ENCODE measurements at places on chromosomes 6 and 20.

DNA sequence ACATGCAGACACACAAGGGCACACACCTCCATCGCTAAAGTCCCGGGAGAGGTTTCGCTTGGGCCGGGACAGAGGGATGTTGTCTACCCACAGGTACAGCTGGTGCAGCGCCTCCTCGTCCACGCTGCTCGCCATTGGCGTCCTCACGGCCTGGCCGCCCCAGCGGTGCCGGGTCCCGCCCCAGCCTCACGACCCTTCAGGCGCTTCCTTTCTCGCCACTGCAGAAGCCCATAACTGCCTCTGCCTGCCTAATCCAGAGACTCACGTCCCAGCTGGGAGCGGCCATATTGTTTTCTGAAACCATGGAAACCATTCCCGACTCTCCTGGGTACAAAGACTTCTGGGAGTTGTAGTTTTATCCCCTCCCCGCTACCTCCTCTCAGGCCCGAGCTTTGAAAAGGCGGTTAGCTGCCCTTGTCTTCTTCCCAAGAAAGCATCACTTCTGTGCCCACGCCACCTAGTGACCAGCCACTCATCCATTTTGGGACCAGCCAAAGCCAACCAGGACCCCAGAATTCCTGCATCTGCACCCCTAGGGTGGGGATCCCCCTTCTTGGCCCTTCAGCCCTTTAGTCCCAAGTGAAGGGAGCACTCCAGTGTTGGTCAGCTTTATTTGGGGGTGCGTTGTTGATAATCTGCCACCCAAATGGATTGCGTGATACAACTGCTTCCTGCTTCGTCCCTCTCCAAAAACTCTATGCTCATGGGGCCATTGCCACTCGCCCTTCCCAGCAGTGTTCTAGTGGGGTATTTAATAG lies at the start of gene SPEF1:
SPEF1 (minus strand) TSS at position 296 of the 758 bp plus-strand sequence; CDS start at position 135, 161 bp downstream.
- DNase-seq, result no peak

DNA sequence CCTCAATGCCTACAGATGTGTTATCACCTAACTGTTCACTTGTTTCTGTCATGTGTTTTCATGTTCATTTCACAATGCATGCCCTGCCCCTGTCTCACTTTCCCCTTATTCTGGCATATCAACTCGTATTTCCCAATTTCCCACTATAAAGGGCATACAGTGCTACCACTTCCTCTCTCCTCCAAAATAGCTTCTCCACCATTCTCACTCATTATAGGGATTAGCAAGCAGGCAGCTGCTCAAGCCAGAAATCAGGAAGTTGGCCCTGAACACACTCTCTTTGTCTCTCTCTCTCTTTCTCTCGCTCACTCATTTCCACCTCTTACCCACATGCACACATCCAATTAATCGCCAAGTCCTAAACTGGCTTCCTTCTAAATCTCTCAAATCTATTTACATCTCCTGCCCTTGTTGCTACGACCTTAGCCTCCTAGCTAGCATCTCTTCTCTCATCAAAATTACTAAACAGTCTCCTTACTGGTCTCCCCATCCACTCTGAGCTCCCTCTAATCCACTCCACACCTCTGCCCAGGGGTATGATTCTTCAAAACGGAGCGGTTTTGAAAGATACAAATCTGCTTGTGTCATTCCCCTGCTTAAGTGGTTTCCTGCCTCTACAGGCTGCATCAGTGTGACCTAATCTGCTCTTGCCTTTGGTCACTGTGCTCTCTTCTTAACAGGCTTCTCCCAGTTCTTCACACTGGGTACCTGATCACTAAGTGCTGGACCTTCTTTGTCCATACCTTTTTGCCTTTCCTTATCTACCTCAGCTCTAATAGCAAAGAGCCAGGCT lies 196.2 kb downstream of the BTBD9 start:
- DNase-seq, result no peak

DNA sequence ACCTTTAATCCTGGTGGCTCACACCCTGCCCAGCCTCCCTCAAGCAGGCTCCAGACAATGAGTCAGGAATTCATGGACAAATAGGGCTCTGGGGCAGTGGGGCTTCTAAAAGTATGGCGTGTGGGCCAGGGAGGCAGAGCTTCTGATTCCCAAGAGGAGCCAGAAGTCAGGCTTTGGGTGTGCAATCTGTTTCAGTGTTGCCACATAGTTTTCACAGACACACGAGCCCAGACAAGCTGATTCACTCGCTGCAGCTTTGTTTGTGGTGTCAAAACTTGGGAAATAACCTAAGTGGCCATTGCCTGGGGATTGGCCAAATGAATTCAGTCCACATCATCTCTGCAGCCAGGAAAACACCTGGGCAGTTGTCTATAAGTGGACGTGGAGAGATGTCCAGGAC lies 9.2 kb downstream of the PEDS1 start:
- DNase-seq, result no peak

DNA sequence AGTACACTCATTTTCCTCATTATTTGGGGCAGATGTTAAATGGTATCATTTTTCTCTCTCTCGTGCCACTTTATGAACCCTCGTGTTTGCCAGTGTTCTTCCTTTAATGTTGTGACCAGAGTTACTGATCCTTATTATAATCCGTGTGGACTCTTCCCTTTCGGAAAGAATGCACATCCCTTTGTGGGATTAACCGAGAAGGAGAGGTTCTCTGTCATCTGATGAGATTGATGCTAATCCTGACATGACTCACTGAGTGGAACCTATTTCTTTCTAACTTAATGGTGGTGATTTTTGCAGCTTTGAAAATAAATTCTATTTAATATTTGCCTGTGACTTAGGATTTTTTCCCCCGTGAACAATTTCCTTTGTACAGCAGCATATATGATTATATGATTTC lies 300.0 kb upstream of the MAN1A1 start:
- no peak for DNase-seq

GRCh38 chr6:168440520-168441433 lies at the start of gene SMOC2:
TSS of gene SMOC2 (plus strand) at chr6:168441184. CDS start at chr6:168441371, 187 bp downstream.
- DNase-seq, result no peak

DNA sequence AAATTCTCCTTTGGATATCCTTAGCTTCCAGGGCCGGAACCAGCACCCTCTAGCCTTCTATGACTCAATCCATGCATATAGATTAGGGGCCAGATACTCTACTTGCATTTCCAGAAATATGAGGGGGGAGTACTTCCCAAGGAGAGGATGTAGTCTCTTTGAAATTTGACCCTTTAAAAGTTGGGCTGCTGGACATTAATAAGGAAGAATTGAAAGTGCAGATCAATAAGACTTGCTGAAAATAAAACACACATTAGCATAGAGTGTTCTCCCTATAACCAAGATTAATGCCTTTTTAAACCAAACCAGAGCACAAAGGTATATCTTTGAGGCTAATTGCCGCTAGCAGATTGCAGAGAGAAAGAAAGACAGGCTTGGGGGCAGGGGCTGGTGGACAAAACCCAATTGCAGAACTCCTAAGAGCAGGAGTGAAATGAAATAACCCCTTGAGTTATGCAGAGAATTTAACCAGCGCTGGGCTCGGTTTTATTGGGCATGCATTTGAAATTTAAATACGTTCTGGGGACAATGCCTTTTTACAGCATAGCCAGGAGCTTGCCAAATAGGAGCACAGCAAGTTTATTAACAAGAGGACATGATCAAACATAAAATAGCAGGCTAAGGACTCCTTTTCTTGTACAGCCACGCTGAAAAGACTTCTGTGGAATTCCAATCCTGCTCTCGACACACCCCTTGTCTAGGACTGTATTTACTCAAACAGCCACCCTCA lies 108.2 kb upstream of the SALL4 start:
- no peak for DNase-seq

DNA sequence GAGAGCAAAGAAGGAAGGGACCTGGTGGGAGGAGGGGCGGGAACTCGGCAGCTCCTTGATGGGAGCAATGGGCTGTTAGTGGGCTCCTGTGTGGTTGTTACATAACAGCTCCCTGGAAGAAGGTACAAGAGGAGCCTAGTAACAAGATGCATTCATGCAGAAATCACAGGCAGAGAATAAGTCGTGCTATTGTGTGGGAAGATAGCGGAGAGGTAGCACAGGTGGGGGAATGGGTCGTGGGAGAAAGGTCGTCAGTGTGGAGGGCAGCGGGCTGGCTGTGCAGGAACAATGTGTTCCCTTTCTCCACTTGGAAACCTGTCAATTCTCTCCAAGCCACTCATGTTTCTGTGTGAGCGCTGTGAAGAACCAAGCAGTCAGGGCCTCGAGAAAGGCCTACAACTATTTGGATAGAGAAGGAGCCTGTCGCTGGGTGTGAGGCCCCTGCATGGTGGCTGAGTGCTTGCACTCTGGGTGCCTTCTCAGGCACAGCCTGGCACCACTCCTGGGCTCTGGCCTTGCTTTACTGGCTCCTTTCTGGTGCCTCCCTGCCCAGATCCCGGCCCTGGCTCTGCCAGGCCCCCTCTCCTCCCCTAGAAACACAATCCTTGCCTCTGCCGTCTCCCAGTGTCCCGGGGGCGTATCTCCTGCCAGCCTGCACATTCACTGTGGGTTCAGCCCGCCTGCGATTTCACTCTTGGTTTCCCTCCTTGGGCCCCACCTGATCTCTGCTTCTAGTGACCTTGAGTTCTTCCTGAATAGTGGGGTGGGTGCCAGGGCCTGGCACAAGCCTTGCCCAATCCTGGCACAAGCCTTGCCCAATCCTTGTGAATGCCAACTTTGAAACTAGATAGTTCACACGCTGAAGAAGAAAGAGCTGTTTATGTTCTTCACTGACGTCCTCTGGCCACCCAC lies 7.4 kb upstream of the FGD2 start:
- DNase-seq, result no peak

GRCh38 chr6:149170564-149171452 lies 146.7 kb upstream of the TAB2 start:
- DNase-seq, result no peak

GRCh38 chr20:38581013-38581412 lies at the start of gene ADIG:
TSS of gene ADIG (plus strand) at chr20:38581197. CDS start at chr20:38581251, 54 bp downstream.
- no peak for DNase-seq

GRCh38 chr6:90286884-90287488 lies 9.7 kb downstream of the BACH2 start:
- peak; percentile 45 for DNase-seq

DNA sequence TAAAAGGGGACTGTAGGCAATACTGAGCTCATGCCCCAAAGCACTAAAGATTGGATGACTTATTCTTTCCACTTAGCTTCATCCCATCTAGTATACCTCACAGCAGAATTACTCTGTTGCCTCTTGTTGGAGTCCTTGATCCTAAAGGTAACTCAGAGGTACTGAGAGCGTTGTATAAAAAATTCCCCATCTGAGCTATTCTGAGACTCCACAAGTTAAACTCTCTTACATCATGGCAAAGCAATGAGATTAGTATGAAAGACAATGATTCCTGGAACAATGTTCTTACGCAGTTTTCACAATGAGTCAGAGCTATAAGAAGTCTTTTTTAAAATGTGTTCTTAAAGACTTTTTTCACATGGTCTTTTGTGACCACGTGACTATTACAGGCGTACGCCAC lies 370.1 kb downstream of the ADGRB3 start:
- no peak for DNase-seq

Measured in stimulated activated CD4-positive, alpha-beta T cell treated with anti-CD3 and anti-CD28 coated beads, Interleukin-1b, Interleukin-23, amount 100 ng/mL, for 1 hour (primary cell).